ENCODE measurements at places on chromosomes 16 and 17.

DNA sequence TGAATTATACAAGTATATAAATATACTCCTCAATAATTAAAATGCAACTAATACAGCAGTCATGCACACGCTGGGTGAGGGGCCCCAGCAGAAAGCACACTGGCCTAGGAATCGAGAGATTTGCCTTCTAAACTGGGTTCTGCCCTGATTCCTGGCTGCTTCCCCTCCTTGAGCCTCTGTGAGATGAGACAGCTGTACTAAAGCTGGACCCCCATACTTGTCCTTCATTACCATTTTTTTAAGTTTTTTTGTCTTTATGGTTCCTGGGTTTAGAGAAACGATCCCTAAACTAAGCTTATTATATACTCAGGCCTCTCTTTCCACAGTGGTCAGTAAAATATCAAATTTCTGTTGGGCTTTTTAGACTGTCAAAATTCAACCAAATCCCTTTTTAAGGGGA lies 195.1 kb upstream of the DYNLRB2 start:
- DNase-seq, result no peak

- DNase-seq, result no peak
Measured at GRCh38 chr16:21570676-21571017, 28.7 kb upstream of the METTL9 start.

DNA sequence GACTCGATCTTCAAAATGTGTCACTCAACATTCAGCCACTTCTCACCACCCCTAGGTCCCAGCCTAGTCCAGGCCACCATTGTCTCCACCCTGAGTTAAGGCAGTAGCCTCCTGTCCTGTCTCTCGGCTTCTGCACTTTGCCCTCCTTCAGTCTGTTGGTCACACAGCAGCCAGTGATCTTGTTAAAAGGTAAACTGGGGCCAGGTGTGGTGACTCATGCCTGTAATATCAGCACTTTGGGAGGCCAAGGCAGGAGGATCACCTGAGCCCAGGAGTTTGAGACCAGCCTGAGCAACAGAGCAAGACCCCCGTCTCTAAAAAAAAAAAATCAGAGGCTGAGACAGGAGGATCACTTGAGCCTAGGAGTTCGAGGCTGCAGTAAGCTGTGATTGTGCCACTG lies 25.8 kb downstream of the WWP2 start:
- no peak for DNase-seq

- DNase-seq, result no peak
Measured at GRCh38 chr17:74227271-74228080, 14.1 kb downstream of the TTYH2 start.

GRCh38 chr17:81489012-81489997 lies 23.3 kb downstream of the ACTG1 start:
- DNase-seq, result no peak

DNA sequence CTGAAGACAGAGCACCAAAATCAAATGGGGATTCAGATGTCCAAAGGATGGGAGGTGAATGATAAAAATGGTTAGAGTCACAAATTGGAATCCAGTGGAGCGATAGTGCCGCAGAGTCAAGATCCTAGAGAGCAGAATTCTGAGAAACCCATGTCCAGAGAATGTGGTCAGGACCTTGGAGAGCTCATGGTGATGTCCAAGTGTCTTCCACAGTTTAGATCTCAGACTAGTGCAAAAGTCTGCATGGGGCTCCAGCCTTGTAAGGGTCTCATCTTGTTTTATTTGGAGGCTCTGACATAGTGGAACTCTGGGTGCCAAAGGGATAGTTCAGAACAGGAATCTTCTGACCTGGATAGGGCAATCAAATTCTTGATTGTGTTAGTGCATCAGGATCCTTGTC lies 245.9 kb upstream of the HSBP1 start:
- DNase-seq, result no peak

GRCh38 chr17:75525806-75526554 lies 483 bp downstream of the LLGL2 start:
- no peak for DNase-seq

GRCh38 chr17:76755285-76755684 lies 17.4 kb downstream of the MFSD11 start:
- no peak for DNase-seq

DNA sequence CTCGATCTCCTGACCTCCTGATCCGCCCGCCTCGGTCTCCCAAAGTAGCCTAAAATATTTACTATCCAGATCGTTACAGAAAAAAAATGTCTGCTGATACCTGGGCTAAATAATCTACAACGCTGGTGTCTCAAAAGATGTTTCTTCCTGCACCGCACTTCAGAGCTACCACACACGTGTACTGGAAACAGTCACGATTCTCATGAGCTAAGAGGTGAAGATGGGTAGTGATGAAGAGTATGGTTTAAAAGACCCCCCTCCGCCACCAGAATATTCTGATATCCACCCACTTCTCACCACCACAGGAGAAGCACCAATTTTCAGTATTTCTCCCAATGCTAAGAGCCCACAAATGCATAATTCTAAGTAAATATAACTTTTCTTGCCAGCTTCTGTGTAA lies 50.2 kb downstream of the SMG6 start:
- no peak for DNase-seq

DNA sequence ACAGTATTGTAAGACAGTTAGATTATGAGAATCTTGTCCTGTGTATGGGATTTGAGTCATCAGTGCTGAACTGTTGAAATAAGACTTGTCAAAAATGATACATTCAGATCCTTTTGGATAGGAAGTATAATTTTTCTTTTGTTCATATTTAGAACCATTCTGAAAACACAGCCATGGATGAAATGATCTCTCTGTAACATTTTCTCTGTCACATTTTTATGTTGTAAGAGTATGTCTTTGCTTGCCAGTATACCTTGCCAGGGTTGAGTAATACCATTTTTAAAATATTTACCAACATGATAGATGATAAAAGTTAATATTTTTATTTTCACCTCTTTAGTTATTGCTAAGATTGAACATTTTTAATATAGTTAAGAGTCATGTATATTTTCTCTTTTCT lies 45.0 kb downstream of the NSRP1 start:
- no peak for DNase-seq

DNA sequence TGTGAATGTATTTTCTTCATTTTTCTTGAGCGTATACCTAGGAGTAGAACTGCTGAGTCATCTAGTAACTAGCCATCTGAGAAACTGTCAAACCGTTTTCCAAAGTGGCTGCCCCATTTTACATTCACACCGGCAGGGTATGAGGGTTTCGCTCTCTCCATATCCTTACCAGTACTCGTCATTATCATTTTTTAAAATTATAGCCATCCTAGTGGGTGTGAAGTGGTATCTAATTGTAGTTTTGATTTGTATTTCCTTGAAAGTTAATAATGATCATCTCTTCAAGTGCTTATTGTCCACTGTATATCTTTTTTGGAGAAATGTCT lies 6.0 kb downstream of the RNF157 start:
- no peak for DNase-seq

DNA sequence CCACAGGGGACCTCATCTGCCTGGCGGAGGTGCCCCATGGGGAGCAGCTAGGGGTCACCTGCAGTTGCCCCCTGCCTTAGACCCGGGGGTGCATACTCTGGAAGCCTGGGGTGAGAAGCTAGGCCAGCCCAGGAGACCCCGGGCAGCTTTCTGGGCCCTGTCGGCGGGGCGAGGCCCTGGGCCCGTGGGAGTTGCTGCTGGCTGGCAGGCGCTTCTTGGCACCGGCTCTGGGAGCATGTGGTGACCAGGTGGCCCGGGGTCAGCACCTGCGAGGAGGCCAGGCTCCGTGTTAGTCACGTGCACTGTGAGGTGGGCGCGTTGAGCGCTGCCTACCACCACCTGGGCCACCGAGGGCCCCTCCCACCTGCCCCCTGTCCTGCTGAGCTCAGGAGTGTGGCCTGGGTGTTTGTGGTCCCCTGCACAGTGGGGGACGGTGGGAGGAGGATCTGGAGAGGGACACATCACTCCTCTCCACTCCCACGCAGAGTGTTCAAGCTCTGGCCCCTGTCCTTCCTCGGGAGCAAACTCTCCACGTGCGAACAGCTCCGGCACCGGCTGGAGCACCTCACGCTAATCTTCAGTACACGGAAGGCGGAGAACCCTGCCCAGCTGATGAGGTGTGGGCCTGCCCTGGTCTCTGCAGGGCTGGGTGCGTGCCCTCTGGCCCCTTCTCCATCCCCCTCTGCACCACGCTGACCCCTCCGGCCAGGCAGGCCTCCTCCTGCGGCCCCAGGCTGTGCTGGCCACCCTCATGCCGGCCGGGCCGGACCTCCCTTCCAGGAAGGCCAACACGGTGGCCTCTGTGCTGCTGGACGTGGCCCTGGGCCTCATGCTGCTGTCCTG lies 5.8 kb downstream of the PIGQ start:
- DNase-seq, result no peak

GRCh38 chr17:63601439-63602371 lies 1.0 kb downstream of the TACO1 start:
- DNase-seq, result no peak

DNA sequence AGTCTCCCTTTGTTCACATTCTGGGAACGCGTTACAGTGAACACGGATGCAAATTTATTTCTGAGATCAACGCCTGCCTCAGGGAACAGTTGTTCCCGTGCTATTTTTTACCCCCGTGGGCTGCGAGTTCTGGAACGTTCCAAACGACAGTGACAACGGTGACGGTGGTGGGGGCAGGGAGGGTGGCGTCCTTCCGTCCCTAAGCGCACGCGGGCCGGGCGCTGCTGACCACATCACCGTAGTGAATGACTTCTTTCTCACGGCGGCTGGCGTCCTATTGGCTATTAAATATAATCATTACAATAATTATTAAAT lies 45.1 kb upstream of the SSTR5 start:
- DNase-seq, result no peak

DNA sequence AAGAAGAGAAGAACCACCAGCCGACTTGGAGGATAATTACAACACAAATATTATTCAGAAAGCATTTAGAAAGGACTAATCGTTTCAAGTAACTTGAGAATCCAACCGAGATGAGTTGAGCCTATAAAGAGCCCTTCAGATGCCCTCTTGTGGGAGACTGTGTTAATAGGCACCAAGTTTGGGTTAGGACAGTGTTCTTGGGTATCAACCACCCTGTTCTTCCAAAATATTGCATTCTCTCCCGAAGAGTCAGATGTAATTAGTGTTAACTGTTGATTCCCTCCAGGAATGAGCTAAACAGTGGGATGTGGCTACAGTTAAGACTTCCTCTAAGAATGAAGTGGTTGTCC lies 87.8 kb upstream of the NOL11 start:
- no peak for DNase-seq

DNA sequence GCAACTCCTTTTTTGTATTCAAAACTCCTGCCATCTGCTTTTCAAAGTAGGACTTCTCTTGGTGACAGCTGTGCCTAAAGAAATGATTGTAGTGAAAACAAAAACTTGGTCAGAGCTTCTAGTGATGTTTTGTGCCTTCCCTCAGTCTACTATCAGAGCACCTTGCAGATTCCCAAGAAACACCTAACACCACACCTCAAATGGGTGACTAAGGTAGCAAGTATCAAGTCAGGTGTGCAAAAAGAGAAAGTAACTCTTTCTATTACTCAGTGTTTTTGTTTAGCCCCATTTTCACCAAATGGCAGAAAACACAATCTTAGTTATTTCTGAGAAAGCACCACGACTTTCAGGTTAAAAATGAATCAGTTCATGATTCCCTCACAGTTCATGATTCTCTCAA lies 2.0 kb upstream of the PMFBP1 start:
- DNase-seq, result no peak

DNA sequence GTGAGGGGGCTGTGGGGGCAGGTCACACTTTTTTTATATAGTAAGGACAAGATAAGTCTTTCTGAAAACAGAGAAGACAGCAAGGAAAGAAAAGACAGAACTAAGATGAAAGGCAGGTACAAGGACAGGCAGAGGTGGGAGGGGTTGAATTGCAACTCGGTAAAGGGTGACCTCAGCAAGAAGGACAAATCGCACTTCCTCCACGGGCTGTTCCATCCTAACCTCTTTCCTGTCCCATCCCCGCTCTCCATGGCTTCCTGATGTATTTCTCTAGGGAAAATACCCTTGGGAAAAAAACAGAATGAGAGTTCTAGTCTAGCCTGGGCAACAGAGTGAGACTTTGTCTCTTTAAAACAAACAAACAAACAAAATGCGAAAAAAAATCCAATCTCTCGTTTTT lies 57.3 kb downstream of the ARHGAP17 start:
- DNase-seq, result no peak

DNA sequence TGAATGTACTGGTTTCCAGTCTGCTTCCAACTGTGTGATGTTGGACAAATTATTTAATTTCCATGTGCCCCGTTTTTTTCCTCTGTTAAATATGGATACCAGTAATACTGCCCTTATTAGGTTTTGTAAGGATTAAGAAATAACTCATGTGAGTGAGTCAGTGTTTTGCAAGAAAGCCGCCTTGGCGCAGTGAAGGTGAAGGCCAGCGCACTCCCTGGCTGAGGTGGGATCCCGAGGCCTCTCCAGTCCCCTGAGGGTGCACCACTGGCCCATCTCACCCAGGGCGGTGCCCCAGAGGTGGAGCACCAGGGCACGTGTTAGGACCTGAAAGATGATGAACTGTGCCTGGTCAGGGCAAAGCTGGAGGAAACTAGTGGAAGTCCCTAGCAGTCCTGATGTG lies 43.5 kb downstream of the PHKB start:
- DNase-seq, result no peak

DNA sequence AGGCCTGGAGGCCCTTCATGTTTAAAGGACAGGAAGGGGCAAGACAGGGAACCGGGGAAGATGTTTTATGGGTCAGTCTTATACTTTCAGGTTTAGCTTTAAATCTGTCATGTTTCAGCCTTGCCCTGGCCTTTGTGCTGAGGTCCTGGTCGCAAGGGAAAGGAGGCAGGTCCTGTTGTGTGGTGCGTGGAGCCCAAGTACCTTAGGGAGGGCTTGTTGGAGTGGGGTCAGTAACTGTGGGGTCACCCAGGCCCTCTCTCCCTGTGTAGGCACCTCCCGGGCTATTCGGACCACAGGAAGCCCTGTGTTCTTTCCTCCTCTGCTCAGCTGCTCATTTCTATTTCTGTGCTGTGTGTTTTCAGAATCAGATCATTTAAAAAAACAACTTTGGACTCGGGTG lies 42.7 kb downstream of the MPRIP start:
- DNase-seq, result no peak

DNA sequence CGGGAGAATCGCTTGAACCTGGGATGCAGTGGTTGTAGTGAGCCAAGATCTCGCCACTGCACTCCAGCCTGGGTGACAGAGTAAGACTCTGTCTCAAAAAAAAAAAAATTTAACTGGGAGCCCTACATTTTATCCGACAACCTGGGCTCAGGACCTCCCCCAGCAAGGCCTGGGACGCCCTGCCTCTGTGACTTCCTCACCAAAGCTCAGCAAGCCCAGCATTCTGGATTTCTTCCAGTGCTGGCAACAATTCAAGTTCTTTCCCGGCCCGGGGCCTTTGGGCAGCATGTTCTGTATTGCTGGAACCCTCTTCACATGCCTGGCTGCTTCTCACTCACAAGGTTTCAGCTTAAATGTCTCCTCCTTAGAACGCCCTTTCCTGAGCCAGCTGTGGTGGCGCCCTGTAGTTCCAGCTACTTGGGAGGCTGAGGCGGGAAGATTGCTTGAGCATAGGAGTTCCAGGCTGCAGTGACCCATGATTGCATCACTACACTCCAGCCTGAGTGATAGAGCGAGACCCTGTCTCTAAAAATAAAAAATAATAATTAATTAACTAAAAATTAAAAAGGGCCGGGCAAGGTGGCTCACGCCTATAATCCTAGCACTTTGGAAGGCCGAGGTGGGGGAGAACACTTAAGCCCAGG lies 15.9 kb upstream of the MEIOB start:
- no peak for DNase-seq

- no peak for DNase-seq
Measured at GRCh38 chr17:80119839-80120238, 18.5 kb downstream of the GAA start.

- no peak for DNase-seq
Measured at GRCh38 chr16:54268766-54269165, 17.8 kb downstream of the IRX3 start.
